Stomach (tissue), 19 donors: ENCODE measurements at places on chromosomes 16 and 17. TPM values are rescaled to one million over a fixed set of nuclear protein-coding genes. Genes with fewer than 3 reads are reported as not detected.
A peak's percentile ranks its signal among the peaks of the same experiment; 100 is the strongest.

DNA sequence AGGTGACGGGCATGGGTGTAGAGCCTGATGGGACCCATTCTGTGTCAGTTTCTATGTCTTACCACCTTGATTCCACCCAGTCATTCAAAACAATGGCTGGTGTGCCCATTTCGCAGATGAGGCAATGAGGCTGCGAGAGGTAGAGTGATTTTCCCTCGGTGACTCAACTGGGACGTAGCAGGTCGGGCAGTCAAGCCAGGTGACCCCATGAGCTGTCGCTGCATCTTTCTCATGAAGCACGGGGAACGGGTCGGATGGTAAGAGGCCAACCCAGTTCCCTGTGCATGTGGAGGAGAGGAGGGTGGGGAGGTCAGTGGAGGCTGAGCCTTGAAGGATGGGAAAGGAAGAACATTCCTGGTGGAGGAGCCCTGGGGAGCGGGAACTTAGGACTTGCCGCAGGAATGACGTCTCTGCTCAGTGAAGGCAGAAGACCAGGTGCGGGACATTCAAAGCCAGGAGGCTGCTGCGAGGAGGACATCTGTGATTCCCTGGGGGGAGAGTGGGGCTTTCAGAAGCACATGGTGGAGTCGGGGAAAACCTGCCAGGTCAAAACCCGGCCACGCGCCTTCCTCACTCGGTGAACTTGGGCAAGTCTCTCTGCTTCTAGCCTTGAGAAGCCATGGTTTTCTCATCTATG lies 1.1 kb downstream of the IL21R start:
- no peaks in the 10 kb centered on the region for H3K36me3 ChIP-seq
- DNase-seq, result no peak
- peak overlapping the region; percentile 24 for H3K4me3 ChIP-seq
- peaks cover 51% of the 10 kb centered on the region for H3K27me3 ChIP-seq
- H3K4me1 ChIP-seq, result peaks cover 23% of the 10 kb centered on the region

GRCh38 chr17:62648956-62649294 lies 21.5 kb downstream of the MRC2 start:
- no peak overlapping the region for H3K4me3 ChIP-seq
- H3K27ac ChIP-seq, result peak overlapping the region; percentile 27
- no peaks in the 10 kb centered on the region for H3K27me3 ChIP-seq
- DNase-seq, result no peak
- H3K4me1 ChIP-seq, result peaks cover 37% of the 10 kb centered on the region

DNA sequence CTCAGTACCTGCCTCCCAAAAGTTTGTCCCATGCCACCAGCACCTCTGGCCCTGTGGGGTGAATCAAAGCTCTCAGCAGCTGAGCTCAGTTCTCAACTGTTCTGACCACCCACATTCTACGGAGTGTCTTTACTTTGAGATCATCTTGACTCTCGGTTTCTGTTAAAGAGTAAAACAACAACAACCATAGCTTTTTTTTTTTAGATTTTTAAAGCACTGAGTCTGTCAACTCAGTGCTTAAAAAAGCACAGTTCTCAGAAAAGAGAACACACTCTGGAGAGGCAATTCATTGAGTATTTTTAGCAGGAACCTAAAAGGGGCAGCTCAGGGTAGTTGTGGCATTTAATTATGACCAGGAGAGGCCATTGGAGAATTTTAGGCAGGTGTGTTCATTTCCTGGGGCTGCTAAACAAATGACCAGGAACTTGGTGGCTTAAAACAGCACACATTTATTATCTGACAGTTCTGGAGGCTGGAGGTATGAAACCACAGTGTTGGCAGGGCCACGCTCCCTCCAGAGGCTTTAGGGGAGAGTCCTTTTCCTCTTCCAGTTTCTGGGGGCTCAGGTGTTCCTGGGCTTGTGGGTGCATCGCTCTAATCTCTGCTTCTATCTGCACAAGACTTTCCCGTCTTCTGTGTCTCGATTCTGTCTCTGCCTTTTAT lies 6.7 kb upstream of the WFIKKN2 start:
- no peak overlapping the region for H3K27ac ChIP-seq
- H3K4me1 ChIP-seq, result no peaks in the 10 kb centered on the region
- no peak for DNase-seq
- peaks cover 12% of the 10 kb centered on the region for H3K27me3 ChIP-seq
- H3K36me3 ChIP-seq, result no peaks in the 10 kb centered on the region
- no peak overlapping the region for H3K4me3 ChIP-seq

DNA sequence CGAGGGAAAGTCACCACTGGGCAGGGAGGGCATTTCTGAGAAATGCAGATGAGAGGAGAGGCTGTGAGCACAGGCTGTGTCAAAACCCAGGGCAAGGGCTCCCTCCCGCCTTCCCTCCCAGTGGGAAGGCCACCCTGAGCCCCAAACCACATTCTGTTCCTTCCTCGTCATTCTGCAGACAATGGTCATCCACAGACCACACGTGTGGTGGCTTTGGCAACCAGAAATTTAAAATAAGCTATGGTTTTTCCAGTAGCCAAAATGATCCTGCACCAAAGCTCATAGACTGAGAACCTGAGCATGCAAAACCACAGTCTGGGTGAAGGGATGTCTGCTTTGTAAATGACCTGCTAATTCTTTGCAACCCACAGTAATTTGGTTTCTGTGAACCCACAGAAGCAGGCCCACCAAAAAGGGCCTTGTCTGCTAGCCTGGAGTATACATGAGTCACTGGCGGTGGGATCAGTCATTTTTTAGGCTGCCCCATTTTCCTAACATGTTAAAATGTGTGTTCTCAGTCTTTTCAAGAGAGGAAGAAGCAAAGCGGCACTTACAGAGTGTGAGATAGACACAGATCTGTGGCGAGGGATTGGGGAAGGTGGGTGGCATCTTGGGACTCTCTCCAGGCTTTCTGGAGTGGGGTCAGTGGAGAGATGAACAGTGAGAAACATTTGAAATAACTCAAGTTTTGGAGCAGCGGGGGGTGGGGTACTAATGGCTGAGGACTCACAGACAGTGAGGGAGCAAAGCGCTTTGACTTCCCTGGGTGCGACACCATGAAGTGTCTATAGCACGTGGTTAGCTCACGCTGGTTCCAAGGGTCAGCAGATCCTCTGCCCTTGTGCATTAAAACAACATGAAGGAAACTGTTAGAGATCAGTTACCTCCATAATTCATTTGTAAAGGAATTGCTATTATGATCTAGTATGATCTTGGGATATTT lies 20.5 kb downstream of the GRB7 start:
- DNase-seq, result no peak
- H3K36me3 ChIP-seq, result no peaks in the 10 kb centered on the region
- H3K4me3 ChIP-seq, result no peak overlapping the region
- no peaks in the 10 kb centered on the region for H3K27me3 ChIP-seq
- peaks cover 6% of the 10 kb centered on the region for H3K4me1 ChIP-seq

- H3K27ac ChIP-seq, result peak overlapping the region; percentile 17
- H3K36me3 ChIP-seq, result no peaks in the 10 kb centered on the region
- H3K4me1 ChIP-seq, result peaks cover 37% of the 10 kb centered on the region
- no peaks in the 10 kb centered on the region for H3K27me3 ChIP-seq
- no peak for DNase-seq
Observed at GRCh38 chr17:82863383-82863940, 23.6 kb upstream of the ZNF750 start.

DNA sequence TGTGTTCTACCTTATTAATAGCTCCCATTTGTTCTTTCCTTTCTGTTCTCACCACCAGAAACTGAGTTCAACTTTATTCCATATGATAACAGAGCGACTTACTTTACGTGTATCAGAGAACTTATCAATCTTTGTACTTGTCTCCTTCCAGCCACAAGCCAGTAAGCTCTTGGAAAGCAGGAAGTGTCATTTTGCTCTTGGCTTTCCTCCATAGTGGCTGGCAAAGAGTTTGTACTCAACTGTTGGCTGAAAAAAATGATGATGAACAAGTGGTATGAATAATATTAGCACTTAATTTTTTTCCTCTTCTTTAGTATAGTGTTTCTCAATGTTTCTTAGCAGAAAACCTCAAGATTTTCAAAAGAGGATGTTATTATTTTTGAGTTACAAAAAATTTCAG lies 182.4 kb upstream of the TOM1L1 start:
- DNase-seq, result no peak
- H3K4me1 ChIP-seq, result no peaks in the 10 kb centered on the region
- no peaks in the 10 kb centered on the region for H3K36me3 ChIP-seq

GRCh38 chr17:45749831-45750335 lies 34.2 kb upstream of the CRHR1 start:
- no peak overlapping the region for H3K4me3 ChIP-seq
- H3K36me3 ChIP-seq, result no peaks in the 10 kb centered on the region
- no peak for DNase-seq
- no peaks in the 10 kb centered on the region for H3K27me3 ChIP-seq
- no peaks in the 10 kb centered on the region for H3K4me1 ChIP-seq
- H3K27ac ChIP-seq, result no peak overlapping the region

DNA sequence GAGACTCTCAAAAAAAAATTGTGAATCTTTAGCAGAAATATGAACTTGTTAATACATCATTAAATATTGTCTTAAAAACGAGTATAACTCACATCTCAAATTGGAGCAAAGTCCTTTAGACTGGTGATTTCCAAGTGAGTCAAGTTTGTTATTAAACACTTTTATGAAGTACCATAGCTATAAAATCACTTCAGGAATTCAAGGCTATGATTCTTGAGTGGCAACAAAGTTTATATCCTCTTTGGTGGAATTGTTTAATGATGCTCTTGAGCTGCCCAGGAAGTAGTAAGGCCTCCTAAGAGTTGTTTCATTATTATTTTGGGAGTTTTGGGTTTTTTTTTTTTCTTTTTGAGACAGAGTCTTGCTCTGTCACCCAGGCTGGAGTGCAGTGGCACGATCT lies 16.7 kb upstream of the BLMH start:
- no peaks in the 10 kb centered on the region for H3K27me3 ChIP-seq
- no peaks in the 10 kb centered on the region for H3K36me3 ChIP-seq
- no peak for DNase-seq
- no peak overlapping the region for H3K4me3 ChIP-seq
- no peaks in the 10 kb centered on the region for H3K4me1 ChIP-seq

DNA sequence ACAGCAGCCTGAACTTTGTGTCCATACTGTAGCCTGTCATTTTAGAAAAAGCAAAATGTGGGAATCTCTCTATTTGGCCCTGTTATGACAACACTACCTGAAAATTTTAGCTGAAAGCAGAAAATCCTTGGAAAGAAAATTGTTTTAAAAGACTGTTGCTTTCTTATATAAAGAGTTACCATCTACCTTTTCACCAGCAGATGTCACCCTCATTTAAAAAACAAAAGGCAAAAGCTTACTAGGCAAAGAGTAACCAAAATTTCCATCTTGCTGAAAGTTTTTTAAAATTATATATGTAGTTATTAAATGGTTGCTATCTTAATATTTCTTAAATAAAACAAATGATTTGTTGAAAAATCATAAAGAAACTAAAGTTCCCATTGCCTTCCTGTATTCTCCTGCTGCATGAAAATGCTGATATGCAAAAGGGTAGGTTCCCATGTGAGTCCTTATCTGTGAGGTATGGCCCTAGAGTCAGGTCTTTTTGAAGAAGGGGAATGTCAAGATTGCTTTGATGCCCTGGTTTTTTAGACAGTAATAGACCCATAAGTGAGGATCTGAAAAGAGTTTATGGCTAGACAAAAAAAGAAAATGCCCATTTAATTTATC lies 61.0 kb downstream of the TNRC6C start:
- no peak for DNase-seq
- no peak overlapping the region for H3K27ac ChIP-seq
- no peaks in the 10 kb centered on the region for H3K36me3 ChIP-seq
- H3K27me3 ChIP-seq, result no peaks in the 10 kb centered on the region
- peaks cover 11% of the 10 kb centered on the region for H3K4me1 ChIP-seq

DNA sequence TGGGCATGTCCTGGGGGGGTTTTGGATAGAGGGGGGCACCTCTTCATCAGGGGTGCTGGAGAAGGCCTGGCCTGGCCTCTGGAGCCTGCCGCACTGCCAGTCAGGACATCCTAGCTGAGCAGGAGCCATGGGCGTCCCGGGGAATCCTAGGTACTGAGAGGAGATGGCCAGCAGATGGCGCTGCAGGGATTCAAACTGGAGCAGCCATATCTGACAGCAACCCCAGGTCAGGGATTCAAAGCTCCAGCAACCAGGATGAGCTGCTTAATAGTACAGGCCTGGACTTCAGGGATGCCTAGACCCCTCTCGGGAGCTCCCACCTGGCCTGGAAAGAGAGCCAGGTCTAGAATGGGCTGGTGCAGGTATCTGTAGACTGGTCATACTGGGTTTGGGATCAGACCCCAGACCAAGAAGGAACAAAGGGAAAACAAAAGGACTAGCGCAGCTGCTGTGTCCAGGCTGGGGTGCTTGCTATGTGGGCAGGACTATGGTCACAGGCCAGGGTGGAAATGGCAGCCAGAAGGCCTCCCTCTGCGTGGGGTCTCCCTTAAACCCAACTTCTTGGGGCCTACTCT lies 306.9 kb upstream of the RBFOX1 start:
- H3K4me1 ChIP-seq, result no peaks in the 10 kb centered on the region
- peak; percentile 83 for DNase-seq
- H3K36me3 ChIP-seq, result no peaks in the 10 kb centered on the region
- H3K4me3 ChIP-seq, result no peak overlapping the region
- no peak overlapping the region for H3K27ac ChIP-seq

- peaks cover 28% of the 10 kb centered on the region for H3K4me1 ChIP-seq
- peak; percentile 94 for DNase-seq
- peak overlapping the region; percentile 24 for H3K4me3 ChIP-seq
- peaks cover 8% of the 10 kb centered on the region for H3K36me3 ChIP-seq
- peaks cover 10% of the 10 kb centered on the region for H3K27me3 ChIP-seq
- H3K27ac ChIP-seq, result peak overlapping the region; percentile 61
Observed at GRCh38 chr17:39209317-39210092, 9.4 kb downstream of the RPL19 start.

DNA sequence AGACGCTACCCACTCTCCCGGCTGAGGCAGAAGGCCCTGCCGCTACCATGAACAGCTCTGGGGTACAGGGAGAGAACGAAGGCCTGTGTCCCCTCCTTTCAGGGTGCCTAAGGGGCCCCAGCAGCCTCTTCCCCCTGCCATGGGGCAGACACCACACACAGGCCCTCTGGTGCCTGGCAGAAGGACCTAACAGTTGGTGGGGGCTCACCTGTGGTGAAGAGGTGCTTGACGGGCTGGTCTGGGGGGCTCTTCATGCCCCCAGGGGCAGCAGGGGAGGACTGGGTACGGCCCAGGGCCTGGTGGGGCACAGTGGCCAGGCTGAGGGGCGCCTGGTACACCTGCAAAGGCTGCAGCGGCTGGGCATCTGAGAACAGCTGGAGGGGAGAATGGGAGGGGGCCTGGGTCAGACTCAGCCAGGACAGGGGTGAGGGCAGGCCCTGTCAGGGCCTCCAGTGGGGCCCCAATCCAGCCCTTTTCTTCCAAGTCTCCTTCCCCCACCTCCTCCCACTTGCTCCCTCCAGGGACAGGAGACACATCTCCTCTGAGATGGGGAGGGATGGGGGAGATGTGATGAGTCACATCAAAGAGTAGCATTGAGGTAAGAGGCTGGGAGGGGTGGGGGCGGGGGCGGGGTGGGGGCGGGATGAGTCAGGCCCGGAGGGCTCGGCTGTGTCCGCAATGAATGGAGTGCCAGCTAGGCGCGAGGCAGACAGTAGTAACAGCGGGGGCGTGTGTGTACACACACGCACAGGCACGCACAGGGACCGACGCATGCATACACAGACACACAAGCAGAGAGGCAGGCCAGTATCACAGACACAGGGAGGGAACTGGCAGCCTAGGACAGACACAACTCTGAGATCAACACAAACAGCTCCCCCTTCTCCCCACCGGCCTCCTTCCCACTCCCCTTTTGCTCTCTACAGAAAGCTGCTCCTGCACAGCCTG lies 16.1 kb downstream of the G6PC3 start:
- no peak overlapping the region for H3K4me3 ChIP-seq
- H3K27ac ChIP-seq, result peak overlapping the region; percentile 32
- no peaks in the 10 kb centered on the region for H3K27me3 ChIP-seq
- peak; percentile 66 for DNase-seq

GRCh38 chr17:66734186-66734943 lies 100.6 kb upstream of the CACNG5 start:
- DNase-seq, result no peak
- no peaks in the 10 kb centered on the region for H3K4me1 ChIP-seq
- H3K27me3 ChIP-seq, result no peaks in the 10 kb centered on the region
- peaks cover 9% of the 10 kb centered on the region for H3K36me3 ChIP-seq
- no peak overlapping the region for H3K27ac ChIP-seq

Gene ARHGDIG
- total RNA-seq, result 39.7 TPM

Gene NEUROD2
- total RNA-seq, result not detected

Gene ATAD5
- total RNA-seq, result 1.8 TPM
